ENCODE measurements at places on chromosomes 5 and 9. TPM values are rescaled to one million over a fixed set of nuclear protein-coding genes. Genes with fewer than 3 reads are reported as not detected.

The CNTFR gene
- total RNA-seq = 0.20 TPM

The TRAF1 gene
- 4.2 TPM for total RNA-seq

The THBS4 gene
- total RNA-seq = not detected

The SUSD1 gene
- total RNA-seq = 14.3 TPM

The DIPK1B gene
- total RNA-seq = 9.4 TPM

The MAMDC4 gene
- total RNA-seq = 5.7 TPM

The IFNA8 gene
- not detected for total RNA-seq

The MEGF9 gene
- total RNA-seq = 26.3 TPM

The MEF2C gene
- total RNA-seq = not detected

The GFI1B gene
- not detected for total RNA-seq

The PIP5KL1 gene
- total RNA-seq = 2.0 TPM

The NELFB gene
- 58.5 TPM for total RNA-seq

The HK3 gene
- total RNA-seq = not detected

The PCDHA8 gene
- total RNA-seq = not detected

The IFNA4 gene
- not detected for total RNA-seq

The IL3 gene
- not detected for total RNA-seq

The AJM1 gene
- total RNA-seq = 2.1 TPM

The RNF183 gene
- not detected for total RNA-seq

The BHMT gene
- total RNA-seq = not detected

The NRG2 gene
- total RNA-seq = 1.3 TPM
